Memory B cell (primary cell): ENCODE measurements at places on chromosomes 3 and 15.
A peak's percentile ranks its signal among the peaks of the same experiment; 100 is the strongest.

GRCh38 chr3:51538115-51538458 is 432 bp upstream of the RAD54L2 start:
- DNase-seq, result peak; percentile 20

- DNase-seq, result no peak
These were observed 105.4 kb downstream of the ABHD5 start for GRCh38 chr3:43796041-43796596.

- DNase-seq, result no peak
These were observed 243.2 kb downstream of the NSUN3 start for GRCh38 chr3:94305835-94306611.

GRCh38 chr3:31356941-31357340 is 175.8 kb upstream of the STT3B start:
- no peak for DNase-seq

- no peak for DNase-seq
These were observed 252.4 kb upstream of the CCDC54 start for GRCh38 chr3:107124885-107125284.

DNA sequence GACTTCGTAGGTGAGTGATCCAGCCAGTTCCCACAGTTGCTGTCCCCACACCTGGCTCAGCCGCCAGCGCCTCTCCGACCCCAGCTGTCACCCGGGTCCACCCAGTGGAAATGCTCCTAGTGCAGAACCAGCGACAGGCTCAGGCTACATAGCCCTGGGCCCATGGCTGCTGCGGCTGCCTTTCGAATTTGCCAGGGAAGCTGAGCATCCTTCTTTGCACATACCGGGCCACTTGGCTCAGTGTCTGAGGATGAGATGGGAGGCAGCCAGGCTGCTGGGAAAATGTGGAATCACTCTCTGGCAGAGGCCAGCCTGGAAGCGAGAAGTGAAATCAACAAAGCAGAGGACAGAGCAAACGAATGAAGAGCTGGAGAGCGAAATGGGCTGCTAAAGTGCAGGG is 80.1 kb downstream of the ST8SIA2 start:
- DNase-seq, result no peak

DNA sequence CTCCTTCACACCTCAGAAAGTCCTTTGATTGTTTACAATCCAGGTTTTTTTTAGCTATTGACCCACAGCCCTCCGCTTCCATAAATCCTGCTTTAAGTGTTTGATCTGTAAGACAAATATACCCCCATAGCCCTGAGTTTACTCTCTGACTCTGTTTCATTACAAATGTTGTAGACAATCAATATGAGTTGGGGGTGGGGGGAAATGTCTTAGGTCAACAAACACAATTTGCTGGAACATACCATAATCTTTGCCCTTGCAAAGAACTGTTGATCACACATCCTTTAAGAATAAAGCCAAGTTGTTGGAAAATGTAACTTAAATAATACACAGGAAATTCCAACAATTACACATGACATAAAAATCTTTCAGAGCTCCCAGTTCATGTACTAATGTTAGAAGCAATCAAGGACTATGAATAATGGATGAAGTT is 301.8 kb upstream of the SEMA6D start:
- no peak for DNase-seq
